ENCODE measurements at places on chromosomes 7 and 10.

DNA sequence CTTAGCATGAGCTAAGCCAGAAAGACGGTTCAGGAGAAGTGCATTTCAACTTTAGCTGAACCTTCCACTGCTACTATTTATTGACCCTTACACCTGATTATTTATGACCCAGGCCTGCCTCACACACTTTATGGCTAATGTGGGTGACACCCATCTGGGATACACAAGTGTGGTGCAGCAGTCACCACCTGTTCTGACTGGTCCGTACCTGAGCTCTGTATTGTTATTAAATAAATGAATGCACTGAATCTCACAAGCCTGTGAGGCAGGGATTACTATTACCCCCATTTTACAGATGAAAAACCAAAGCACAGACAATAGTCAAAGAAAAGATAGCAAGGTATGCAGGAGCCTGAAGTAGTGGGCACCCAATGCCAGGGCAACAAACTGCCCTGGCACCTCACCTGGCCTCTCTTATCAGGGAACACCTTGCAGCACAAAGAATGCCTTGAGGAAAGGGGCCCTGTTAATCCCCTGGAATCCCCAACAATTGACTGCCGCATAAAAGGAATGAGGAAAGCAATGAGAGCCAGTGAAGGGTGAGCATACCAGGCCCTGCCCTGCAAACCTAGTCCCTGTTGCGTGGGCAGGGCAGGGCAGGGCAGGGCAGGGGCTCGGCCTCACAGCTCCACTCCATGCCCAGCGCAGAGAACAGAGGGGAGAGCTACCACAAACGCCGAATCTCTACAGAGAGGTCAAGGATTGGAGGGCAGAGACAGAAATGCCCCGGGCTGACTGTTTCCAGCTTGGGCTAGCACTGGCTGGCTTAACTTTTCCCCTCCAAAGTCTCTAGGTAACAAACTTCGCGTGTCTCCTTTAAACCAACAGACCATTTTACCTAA lies 1.3 kb downstream of the ANXA11 start:
- DNase-seq: no peak

- DNase-seq: no peak
These were observed 148.9 kb downstream of the PARD3 start for GRCh38 chr10:34666008-34666704.

- DNase-seq: no peak
These were observed 847.2 kb downstream of the CCSER2 start for GRCh38 chr10:85175635-85176034.

- no peak for DNase-seq
These were observed 483.0 kb downstream of the MAGI2 start for GRCh38 chr7:78970440-78970916.

- DNase-seq: no peak
These were observed 196.4 kb downstream of the GFRA1 start for GRCh38 chr10:116076621-116077020.

- DNase-seq: no peak
These were observed 55.1 kb downstream of the FAM53B start for GRCh38 chr10:124688889-124689670.

DNA sequence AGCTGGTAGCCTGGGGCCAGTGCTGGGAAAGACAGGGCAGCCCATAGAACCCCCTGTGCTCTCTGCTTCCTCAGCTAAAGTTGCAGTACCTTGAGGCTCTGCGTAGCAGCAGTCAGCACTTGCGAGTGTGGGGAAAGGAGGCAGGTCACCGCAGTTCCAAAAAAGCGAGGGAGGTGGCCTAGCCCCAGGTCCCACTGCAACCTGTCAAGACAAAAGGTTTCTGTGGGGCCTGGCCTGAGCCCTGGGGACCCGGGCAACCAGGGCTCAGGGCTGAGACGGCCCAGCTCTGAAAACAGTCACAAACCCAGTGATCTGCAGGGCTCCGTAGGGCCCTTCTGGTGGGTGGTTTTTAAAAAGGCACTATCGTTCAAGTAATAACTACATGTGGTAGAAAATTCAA lies 19.5 kb downstream of the RRP12 start:
- no peak for DNase-seq

DNA sequence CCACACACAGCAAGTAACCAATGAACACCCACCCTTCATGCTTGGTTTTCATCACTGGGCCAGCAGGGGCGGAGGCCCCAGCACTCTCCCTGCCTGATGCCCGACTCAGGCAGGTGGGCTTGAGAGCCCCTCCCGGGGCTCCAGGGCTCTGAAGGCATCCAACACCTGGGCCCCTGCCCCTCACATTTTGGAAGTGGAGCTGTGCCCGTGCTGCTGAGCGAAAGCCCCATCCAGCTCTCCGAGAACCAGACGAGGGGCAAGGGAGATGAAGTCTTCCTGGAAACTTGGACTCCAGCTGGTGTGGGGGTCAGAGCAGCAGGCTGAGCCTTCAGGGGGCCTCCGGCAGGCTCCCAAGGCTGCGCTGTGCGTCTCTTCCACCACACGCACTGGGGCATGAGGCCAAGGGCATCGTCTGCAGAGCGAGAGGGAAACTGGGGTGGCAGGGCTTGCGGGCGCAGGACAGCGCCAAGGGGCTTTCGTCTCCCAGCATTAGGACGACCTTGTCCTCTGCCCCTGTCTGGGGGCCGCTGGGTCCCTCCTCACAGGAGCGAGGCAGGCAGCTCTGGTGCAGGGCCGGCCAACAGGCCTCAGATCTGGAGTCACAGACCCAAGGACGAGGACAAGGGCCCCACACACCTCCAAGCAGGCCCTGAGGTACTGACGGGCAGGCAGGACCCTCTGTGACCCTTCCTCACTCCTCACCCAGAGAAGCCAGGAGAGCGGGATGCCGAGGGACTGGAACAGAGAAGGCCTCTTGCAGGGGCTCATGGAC lies 108.3 kb upstream of the FAM20C start:
- DNase-seq: no peak

DNA sequence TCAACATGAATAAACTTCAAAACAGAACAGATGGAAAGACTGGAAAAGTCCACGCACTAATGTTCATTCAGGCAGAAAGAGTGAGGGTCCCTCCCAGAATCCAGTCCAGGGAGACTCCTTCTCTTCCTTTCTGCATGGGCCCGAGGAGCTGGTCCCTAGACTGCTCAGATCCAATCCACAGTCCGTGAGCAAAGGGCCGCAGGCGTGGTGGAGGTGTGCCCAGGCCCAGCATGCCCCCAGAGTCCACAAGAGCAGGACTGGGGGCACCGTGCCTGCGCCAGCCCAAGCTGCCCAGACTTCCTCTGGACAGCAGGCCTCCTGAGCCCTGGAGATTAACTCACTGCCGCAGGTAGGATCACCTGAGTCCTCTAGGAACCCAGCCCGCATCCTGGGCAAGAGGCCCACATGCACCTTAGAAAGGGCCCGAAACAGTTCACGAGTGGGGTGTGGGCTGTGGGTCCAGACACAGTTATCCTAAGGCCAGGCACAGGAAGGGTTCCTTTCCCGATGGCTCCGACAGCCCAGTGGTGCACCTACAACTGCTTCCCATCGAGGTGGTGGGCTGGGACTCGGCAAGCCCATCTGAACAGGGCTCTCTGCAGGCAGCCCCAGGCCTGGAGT lies 531.0 kb downstream of the DNAJB6 start:
- no peak for DNase-seq

DNA sequence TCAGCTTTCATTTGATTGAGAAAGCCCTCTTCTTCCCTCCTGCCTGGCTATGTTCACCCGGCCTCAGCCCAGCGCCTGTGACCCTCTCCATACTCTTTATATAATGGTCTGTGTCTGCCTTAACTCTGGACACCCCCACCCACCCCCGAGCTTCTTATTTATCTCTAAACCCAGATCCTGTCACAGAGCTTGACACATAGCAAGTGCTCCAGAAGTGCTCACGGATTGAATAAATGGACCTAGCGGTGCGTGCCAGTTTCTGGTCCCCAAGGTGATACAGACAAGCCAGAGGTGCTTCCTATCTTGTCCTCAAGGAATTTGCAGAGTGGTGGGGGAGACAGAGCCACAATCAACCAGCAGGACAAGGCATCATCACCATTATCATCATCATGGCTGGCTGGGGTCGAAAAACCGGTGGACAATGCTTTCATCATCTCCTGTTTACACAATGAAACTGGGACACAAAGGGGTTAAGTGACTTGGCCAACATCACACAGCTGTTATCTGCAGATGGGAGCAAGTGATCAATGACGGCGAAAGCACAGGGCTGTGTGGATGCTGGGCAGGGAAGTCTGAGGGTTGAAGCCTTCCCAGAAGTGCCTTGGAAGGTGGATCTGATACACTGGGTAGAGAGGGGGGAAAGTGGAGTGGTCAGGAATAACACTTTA lies 2.2 kb upstream of the LOXL4 start:
- DNase-seq: no peak
